CD4-positive, alpha-beta T cell (primary cell): ENCODE measurements at places on chromosomes 3 and 15.

- DNase-seq: no peak
Measured at GRCh38 chr3:194713299-194714136, 27.8 kb downstream of the FAM43A start.

DNA sequence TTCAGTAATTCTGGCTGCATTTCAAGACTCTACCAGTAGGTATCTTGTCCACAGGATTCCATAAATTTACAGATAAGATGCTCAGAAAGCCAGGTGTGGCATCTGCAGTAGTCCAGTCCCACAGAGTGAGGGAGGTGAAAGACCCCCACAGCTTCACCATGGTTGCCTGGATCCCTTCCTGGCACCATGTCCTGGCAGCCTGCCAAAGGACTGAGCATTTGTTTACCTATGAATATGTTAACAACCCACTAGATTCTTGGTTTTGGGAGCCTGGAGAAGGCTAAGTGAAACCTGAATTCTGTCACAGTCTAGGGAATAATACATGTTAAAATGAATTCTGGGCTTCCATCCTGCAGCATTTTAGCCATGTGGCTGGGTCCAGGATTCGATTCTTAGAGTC, 14.9 kb downstream of the CHST2 start:
- no peak for DNase-seq

GRCh38 chr3:157170861-157171260, 10.9 kb upstream of the CCNL1 start:
- DNase-seq: no peak

DNA sequence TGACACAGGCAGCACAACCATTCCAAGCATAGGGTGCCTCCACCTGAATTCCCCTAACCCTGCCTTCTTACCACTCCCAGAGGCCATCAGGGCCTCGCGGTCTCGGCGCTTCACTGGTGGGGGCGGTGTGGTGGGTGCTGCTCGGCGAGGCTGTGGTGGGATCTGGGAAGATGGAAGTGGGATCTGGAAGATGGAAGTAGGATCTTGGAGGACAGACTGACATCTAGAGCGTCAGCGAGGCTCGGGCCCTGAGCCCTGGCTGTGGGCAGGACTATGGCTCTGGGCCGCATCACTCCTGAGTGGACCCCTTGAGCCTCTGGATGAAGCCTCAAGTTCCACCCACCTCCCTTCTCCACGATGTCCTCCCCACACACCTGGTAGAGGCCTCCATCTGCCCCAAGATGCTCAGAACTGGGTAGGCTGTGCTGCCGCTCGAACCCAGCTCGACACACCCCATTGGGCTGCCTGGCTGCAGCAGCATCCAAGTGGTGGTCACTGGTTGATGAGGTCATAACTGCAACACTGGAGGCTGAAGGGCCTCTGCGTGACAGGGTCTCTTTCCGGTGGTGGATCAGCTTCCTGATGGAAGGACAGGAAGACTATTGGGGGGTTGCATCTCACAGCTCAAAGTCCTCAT, 3.6 kb downstream of the NCKIPSD start:
- DNase-seq: no peak

GRCh38 chr3:57959423-57960173, 48.6 kb upstream of the FLNB start:
- peak; percentile 52 for DNase-seq

DNA sequence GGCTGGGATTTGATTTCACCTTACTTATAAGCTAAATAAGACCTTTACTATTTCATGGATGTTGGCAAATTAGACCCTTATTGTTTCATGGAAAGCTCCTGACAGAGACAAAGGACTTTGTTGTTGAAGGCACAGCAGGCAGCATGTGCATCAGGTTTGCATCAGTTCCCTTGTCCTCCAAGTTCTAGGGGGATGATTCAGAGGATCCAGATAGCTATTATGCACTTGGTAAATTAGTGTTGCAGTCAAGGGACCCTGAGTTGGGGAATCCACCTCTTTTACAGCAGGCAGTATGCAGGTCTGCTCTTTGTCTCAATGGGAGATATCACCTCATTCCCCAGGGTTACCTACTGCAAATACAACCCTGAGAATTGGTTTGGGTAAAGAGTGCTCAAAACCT, 131.4 kb upstream of the IGSF10 start:
- DNase-seq: no peak

DNA sequence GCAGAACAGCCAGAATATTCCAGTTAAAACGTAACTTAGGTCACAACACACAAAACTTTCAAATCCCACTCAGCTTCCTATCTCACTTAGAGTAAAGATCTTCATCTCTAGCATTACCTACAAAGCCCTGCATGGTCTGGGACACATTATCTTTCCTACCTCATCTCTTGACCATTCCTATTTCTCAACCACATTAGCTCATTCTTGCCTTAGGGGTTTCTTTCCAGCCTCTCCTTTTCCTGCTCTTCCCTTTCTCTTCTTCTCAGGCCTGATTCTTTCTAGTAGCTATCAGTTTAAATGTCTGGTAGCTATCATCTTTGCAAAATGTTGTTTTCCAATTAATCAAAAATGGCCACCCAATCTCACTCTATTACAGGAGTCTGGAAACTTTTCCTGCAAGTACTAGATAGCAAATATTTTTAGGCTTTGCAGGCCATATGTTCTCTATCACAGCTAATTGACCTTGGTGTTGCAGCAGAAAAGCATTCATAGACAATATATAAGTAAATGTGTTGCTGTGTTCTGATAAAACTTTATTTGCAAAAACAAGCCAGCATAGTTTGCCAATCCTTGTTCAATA, 15.1 kb upstream of the CBLB start:
- DNase-seq: no peak

- no peak for DNase-seq
Measured at GRCh38 chr3:31227131-31227562, 305.6 kb upstream of the STT3B start.

DNA sequence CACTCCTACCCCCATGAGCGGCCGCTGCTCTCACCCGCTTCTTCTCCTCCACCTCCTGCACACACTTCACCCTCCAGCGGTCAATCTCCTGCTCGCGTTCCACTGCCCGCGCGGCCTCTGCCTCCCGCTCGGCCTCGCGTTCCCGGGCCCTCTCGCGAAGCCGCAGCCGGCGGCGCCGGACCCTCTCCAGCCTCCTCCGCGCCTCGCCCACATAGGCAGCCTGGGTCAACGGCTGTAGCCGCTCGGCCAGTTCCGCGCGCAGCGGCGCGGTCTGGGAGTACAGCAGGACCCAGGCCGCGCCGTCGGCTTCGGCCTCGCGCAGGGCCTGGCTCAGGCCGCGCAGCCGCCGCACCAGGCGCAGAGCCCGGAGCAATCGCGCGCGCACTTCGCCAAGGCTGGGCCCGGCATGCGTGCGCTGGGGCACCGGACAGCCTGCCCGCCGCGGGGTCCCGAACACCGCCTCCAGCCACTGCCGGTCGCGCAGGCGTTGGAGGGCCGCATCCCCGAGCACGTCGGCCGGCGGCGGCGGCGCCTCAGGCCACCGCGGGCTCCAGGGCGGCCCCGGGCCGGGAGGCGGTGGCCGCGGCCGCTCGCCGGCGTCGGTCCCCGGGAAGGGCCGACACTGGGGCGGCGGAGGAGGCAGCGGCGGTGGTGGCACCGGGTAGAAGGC, 595 bp downstream of the PDCD7 start:
- no peak for DNase-seq

DNA sequence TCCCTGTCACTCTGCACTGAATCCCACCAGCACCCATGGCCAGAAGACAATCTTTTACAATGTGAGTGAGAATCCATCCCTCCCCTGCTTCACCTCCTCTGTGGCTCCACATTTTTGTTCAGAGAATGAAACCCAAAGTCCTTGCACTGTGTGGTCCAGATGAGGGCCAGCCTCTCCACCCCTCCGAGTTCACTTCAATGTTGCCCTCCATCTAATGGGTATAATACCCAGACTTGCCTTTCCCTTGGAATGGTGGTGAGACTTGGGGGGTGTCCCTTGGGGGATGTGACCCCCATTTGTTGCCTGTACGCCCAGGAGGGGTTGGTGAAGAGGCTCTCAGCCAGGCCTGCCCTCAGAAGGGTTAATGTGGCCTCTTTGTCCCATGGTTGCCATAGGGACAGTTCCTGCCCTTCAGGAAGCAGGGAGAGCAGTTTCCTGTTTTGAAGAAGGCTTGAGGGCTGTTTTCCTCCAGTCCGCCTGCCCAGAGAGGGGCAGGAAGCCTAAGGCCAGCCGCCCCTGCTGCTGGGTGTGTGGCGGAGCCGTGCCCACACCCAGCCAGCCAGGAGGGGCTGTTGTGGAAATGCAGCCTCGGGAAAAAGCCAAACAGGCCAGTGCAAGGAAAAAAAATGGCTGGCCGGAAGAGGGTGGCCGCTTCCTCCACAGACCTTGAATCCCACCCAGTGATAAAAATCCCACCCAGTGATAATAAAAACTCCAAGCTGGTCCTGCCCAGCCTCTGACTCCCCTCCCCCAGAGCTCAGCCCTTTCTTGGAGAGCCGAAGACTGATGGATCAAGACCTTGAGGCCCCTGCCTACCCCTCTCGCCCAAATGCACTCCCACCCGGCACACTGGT, 14.6 kb upstream of the FGD5 start:
- DNase-seq: no peak

DNA sequence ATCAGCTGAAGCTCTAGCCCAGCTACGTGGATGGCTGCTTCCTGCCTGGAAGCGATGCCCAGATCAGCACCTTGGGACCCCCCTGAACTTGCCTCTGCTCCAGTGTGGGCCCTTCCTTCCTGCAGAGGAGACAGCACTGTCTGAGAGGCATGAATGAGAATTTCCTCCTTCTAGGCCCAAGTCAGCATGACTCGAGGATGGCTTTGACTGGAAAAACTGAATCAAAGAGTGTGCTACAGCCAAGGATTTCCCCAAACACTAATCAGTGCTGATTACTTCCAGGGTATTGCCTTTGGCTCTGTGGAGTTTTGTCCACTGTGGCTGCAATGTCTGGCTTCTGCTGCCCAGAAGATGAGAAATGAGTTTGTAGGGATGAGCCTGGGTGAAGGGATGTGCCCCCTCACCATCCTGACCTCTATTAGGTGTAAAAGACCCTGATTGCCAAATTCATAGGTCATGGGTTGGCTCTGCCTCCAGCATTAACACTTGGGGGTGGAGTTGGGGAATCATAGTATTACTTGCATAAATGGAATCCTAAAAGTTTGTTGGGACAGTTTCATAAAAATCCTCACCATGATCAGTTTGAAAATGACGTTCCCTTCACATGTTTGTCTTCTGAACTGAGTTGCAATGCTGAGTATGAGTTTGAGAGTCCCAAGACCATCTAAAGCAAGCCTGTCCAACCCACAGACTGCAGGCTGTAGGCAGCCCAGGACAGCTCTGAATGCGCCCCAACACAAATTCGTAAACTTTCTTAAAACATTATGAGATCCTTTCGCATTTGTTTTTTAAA, 36.7 kb downstream of the FLNB start:
- DNase-seq: no peak

GRCh38 chr3:139937674-139938279, 2.8 kb downstream of the CLSTN2 start:
- no peak for DNase-seq

GRCh38 chr15:38035701-38036100, 101.3 kb downstream of the TMCO5A start:
- DNase-seq: no peak

DNA sequence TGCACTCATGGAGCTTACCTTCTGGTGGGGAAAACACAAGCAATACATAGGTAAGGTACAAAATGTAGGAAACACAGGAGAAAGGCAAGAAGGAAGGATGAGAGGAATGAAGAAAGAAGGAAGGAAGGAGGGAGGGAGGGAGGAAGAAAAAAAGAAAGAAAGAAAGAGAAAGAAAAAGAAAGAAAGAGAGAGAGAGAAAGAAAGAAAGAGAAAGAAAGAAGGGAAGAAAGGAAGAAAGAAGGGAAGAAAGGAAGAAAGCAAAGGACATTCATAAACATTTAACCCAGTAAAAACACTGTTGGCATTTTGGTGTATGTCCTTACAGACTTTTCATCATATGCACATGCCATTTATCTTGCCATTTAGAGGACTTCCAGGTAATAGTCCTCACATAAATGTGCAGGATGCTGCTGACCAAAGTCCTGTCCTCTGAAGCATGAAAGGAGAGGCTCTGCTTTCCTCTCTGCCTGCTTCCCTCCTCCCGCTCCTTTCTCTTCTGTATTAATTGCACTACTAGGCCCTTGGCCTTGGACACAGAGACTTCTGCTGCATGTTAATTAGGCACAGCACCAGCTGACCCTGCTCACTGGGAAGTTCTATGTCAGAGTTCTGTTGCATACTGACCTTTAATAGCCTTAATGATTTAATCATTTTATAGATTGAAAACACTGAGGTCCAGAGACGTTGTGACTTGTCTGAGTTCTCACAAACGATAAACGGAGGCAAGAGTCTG, 29.7 kb upstream of the NDUFB4 start:
- DNase-seq: no peak

DNA sequence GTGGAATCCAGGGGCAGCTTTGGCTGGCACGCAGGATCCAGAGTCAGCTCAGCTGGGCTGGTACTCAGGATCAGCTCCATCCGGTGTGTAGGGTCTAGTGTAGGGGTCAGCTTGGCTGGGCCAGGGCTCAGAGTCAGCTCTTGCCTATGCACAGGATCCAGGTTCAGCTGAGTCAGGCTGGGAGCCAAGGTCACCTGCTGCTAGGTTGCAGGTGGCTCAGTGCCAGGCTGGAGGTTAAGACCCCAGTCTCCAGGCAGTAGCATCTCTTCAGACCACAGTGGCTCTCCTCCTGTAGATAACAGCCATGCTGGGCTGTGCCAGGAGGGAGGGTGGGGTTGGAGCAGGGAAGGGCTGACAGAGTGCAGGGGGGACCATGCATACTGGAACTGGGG, 1.8 kb downstream of the HYAL3 start:
- DNase-seq: no peak

- DNase-seq: no peak
Measured at GRCh38 chr3:148748283-148748682, 50.6 kb downstream of the AGTR1 start.

DNA sequence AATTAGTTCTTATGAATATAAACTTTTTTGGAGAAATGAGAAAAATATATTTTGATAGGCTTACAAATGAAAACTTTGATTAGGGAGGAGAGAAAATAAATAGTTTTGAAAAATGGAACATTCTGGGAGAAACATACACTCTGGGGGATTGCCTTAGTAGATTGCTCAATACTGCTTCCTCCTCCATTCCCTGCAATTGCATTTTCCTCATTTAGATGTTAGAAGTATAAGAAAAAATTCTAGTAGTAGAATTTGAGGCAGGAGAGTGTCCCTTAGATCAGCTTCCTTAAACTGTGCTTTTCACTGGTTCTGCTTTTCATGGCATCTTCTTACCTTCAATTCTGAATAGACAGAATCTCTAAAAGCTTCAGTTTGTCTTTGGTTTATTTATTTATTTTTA, 46.2 kb upstream of the CTDSPL2 start:
- DNase-seq: no peak

DNA sequence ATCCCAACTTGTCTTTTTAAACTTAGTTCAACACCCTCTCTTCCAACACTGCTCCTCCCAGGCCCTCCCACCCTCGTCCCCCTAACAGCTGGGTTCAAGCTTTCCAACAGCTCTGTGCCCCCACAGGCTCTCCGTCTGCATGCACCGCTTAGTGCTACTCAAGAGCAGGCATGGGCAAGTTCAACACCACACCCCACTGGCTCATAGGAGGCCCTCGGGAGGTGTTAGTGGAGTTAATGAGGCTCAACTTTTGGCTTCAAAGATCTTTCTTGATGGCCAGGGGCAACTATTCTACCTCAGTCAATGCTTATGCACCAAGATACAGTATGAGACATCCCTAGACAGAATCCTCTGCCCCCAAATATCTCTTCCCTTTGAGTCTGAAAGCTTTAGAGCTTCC, 114.4 kb downstream of the ANP32A start:
- DNase-seq: no peak
